ENCODE measurements at places on chromosomes 11 and 22. TPM values are rescaled to one million over a fixed set of nuclear protein-coding genes. Genes with fewer than 3 reads are reported as not detected.

FGF19 gene
- total RNA-seq: not detected

TSSK2 gene
- total RNA-seq: not detected

KDELR3 gene
- 18.0 TPM for total RNA-seq

C11orf86 gene
- total RNA-seq: not detected

CHEK1 gene
- total RNA-seq: 3.2 TPM

DNAJB7 gene
- not detected for total RNA-seq

GDPD4 gene
- total RNA-seq: not detected

NOX4 gene
- 19.7 TPM for total RNA-seq

CD248 gene
- 17.3 TPM for total RNA-seq

All from breast epithelium (tissue), 4 donors.